IMR-90 (cell line): ENCODE measurements at places on chromosomes 3 and 15. TPM values are rescaled to one million over a fixed set of nuclear protein-coding genes. Genes with fewer than 3 reads are reported as not detected.

DNA sequence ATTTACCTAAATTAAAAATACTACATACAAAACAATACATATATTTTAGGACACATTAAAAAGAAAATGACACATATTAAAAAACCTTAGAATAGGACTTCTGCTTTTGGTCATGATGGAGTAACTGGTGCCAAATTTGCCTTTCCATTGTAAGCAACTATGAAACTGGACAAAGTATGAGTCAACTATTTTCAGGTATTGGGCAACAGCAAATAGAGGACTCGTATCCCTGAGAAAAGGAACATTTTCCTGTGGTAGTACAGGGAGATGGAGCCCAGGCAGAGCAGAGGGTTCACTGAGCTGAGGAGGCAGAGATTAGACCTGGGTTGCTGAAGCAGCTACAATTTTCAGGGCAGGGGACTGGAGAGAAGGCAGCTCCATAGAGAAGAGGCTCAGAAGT is 14.7 kb downstream of the CCR1 start:
- no peak overlapping the region for H3K27ac ChIP-seq
- peaks cover 9% of the 10 kb centered on the region for H3K27me3 ChIP-seq
- no peak overlapping the region for H3K4me3 ChIP-seq
- no peaks in the 10 kb centered on the region for H3K4me1 ChIP-seq

- peak overlapping the region; percentile 75 for H3K27ac ChIP-seq
- DNase-seq, result peak; percentile 96
- H3K27me3 ChIP-seq, result no peaks in the 10 kb centered on the region
- H3K4me1 ChIP-seq, result peaks cover 29% of the 10 kb centered on the region
- no peak overlapping the region; the same call in 1 of the 2 replicates for H3K4me3 ChIP-seq
Observed at GRCh38 chr3:188294823-188295487, 141.0 kb downstream of the LPP start.

- peaks cover 27% of the 10 kb centered on the region for H3K27me3 ChIP-seq
- H3K27ac ChIP-seq, result no peak overlapping the region
- no peaks in the 10 kb centered on the region for H3K4me1 ChIP-seq
- no peak for DNase-seq
- no peak overlapping the region for H3K4me3 ChIP-seq
Observed at GRCh38 chr15:68034081-68034480, 20.0 kb upstream of the PIAS1 start.

GRCh38 chr15:37789881-37790280 is 144.6 kb upstream of the TMCO5A start:
- no peak overlapping the region for H3K27ac ChIP-seq
- no peak overlapping the region for H3K4me3 ChIP-seq
- H3K36me3 ChIP-seq, result no peaks in the 10 kb centered on the region
- peaks cover 5% of the 10 kb centered on the region; the same call in 1 of the 2 replicates for H3K4me1 ChIP-seq

DNA sequence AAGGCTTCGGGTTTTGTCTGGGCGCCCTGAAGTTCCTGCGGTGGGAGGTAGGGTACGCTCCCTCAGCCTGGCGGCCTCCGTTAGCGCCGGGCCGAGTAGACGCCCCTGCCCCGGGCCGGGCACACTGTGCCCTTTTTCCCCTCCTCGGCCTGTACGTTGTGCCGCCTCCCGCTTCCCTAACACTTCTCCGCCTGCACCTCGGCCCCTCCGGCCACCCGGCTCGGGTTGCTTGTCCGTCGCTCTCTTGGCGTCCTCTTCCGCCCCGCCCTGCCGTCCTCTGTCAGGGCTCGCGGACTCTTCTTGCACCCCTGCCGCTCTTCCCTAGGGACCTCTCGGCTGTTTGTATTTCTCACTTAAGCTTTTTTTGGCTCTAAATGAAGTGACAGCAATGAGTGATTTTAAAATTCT is 384 bp downstream of the KNL1 start:
- H3K4me3 ChIP-seq, result peak overlapping the region; percentile 52
- peak overlapping the region; percentile 4; the same call in 1 of the 2 replicates for H3K27ac ChIP-seq
- H3K4me1 ChIP-seq, result no peaks in the 10 kb centered on the region
- no peaks in the 10 kb centered on the region for H3K36me3 ChIP-seq
- DNase-seq, result peak; percentile 16

DNA sequence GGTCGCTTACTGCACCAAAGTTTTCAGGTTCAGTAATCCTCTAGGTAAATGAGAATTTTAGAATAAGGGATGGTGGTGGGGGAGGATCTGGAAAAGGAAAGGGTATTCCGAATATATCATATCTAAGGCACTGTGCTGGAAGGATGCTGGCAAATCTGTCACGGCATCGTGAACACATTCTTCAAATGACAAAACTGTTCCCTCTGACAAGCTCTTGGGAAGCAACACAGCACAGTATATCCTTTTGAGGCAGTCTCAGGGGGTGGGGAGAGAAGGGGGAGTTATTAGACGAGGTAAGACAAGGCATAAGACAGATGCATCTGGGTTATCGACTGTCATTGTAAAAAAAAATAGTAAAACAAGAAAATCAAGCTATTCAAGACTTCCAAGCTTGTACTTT is 289.6 kb upstream of the LRRN1 start:
- H3K36me3 ChIP-seq, result no peaks in the 10 kb centered on the region
- DNase-seq, result no peak
- no peaks in the 10 kb centered on the region for H3K4me1 ChIP-seq
- H3K27ac ChIP-seq, result no peak overlapping the region
- H3K27me3 ChIP-seq, result no peaks in the 10 kb centered on the region
- H3K4me3 ChIP-seq, result no peak overlapping the region

GRCh38 chr3:156131241-156131640 is 10.9 kb downstream of the KCNAB1 start:
- no peak overlapping the region for H3K27ac ChIP-seq
- no peaks in the 10 kb centered on the region for H3K4me1 ChIP-seq
- H3K36me3 ChIP-seq, result no peaks in the 10 kb centered on the region
- no peak overlapping the region for H3K4me3 ChIP-seq
- DNase-seq, result no peak

DNA sequence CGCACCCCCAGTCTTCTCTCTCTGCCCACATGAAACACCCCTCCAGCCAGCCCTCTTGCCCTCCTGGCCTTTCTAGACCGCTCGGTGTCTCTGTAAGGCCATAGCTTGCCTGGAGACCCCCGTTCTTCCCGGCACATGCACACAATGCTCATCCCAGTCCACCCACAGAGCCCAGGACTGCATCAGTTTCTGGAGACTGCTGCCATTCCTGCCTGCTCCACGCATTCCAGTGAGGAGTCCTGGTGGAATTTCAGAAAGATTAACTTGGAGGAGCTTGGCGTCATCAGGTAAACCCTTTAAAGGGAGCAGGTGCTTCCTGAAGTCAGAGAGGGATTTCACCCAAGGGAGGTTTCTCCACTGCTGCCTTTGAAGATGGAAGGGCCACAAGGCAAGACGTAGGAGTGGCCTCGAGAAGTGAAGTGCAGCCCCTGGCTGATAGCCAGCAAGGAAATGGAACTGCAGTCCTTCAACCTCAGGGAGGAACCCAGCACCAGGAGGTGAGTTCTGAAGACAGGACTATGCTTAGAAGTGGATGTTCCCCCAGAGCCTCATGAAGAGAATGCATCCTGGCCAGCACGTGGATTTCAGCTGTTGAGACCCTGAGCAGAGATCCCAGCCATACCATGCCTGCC is 19.2 kb downstream of the SLC41A3 start:
- no peaks in the 10 kb centered on the region for H3K27me3 ChIP-seq
- no peaks in the 10 kb centered on the region for H3K4me1 ChIP-seq
- H3K36me3 ChIP-seq, result 0 out of 2 replicates have a peak, but pooled peaks cover 2% of the 10 kb centered on the region
- DNase-seq, result no peak
- no peak overlapping the region for H3K27ac ChIP-seq

GRCh38 chr3:463252-464192 is 267.0 kb downstream of the CHL1 start:
- H3K4me1 ChIP-seq, result no peaks in the 10 kb centered on the region
- no peak overlapping the region for H3K27ac ChIP-seq
- DNase-seq, result no peak

Gene KLHL40
- total RNA-seq, result not detected in 2 replicates

Gene XPC
- 40.5 and 48.8 TPM in 2 replicates for total RNA-seq

Gene DPH6
- total RNA-seq, result 8.1 and 21.4 TPM in 2 replicates

Gene BFSP2
- total RNA-seq, result not detected in 2 replicates

Gene ARHGAP31
- total RNA-seq, result 6.6 and 7.5 TPM in 2 replicates

Gene CLRN1
- not detected in 2 replicates for total RNA-seq

Gene NPAP1
- total RNA-seq, result not detected in 2 replicates

Gene MME
- 19.4 and 22.8 TPM in 2 replicates for total RNA-seq
